GM12878 (cell line): ENCODE measurements at places on chromosomes 13 and 19. TPM values are rescaled to one million over a fixed set of nuclear protein-coding genes. Genes with fewer than 3 reads are reported as not detected.

DNA sequence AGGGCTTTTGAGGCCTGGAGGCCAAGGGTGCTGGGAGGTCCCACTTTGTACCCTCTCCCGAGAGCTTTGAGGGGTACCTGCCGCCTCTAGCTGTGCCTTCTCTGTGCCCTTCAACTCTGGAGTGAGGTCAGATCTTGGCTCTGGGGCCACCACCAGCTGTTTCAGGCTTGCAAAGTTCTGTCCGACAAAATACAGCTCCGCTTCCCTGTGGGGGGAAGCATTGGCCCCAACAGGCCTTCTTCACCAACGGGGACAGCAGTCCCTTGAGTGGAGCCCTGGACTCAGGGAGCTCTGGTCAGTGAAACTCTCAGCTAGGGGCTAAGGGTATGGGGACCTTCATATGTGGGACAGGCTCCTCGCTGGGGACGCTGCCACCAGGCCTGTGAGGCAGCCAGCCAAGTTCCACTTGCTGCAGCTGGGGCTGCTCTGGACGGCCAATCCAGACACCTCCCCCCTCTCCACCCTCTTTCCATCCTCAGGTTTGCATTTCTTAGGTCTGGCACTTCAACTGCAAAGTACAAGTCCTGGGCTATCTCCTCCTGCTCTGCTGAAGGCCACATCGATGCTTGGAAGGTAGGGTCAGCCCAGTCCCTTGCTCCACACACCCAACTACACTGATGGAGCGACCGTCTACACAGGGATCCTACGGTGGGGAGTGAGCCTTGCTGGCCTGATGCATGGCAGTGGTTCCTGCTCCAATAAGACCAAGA is 46.8 kb downstream of the C13orf46 start:
- no peak for DNase-seq

The ZNF491 gene
- 0.26 and 0.51 TPM in 2 replicates for total RNA-seq

- DNase-seq, result no peak
These were observed 13.2 kb downstream of the FREM2 start for GRCh38 chr13:38700051-38700450.

The KCNJ14 gene
- total RNA-seq, result 1.3 and 1.4 TPM in 2 replicates

DNA sequence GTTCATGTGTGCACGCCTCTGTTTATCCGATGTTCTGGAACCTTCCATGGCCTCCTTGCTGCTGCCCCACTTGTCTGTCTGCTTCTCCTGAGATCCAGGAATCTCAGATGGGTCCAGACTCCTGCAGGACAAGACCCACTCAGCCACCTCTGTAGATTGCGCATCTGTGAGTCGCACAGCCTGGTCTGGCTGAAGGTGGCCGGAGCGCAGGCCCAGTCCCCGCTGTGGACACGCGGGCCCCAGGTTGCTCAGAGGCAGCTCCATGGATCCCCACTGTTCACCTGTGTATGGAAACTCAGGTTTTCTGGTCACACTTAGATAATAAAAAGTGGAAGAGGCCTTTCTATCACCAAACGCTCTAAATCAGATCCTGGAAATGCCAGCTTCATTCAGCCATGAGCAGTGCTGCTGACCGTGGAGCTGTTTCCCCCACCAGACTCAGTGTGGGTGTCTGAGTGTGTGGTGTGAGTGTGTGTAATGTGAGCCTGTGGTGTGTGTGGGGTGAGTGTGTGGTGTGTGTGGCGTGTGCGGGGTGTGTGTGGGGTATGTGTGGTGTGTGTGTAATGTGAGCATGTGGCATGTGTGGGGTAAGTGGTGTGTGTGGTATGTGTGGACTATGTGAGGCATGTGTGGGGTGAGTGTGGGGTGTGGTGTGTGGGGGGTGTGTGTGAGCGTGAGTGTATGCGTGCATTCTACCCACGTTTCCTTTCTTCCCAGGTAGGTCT is 59.5 kb downstream of the MCF2L start:
- DNase-seq, result no peak
